ENCODE measurements at places on chromosomes 3 and 15. TPM values are rescaled to one million over a fixed set of nuclear protein-coding genes. Genes with fewer than 3 reads are reported as not detected.

DNA sequence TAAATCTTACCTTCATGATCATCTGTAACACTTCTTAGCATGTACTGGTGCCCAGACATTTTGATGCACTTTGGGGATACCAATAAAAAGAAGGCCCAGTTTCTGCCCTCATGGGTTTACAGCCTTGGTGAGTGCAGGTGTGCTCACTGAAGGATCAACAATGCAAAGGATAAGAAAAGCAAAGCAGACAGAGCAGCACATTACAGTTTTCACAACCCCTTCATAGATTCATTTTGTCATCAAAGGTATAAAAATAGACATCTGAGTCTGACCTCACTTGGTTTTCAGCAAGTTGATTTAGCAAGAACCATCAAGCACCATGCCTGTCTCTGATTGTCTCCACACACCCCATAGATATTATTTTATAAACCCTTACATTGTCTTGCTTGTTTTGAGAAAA, 77.6 kb downstream of the BFSP2 start:
- DNase-seq, result no peak

DNA sequence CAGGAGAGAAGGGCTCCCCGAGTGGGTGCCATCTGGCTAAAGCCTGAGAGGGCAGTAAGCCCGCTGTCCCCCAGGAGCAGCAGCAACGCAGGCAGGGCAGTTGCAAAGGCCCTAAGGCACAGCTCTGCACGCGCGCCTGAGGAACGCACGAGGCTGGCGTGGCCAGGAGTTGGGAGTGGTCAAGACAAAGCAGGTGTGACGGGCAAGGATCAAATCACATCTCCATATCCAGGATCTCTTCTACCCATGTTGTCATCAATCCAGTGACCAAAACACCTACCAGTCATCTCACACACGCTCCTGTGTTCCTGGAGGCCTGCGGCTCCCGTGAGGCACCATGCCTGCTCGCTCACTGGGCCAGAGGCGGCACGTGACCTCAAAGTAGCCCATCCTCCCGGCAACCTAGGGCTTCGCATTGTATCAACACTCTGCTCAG, 59.5 kb downstream of the ERC2 start:
- no peak for DNase-seq

- peak; percentile 74 for DNase-seq
Measured at GRCh38 chr3:134374791-134375581, 739 bp upstream of the AMOTL2 start.

The TERC gene
- total RNA-seq, result not detected

DNA sequence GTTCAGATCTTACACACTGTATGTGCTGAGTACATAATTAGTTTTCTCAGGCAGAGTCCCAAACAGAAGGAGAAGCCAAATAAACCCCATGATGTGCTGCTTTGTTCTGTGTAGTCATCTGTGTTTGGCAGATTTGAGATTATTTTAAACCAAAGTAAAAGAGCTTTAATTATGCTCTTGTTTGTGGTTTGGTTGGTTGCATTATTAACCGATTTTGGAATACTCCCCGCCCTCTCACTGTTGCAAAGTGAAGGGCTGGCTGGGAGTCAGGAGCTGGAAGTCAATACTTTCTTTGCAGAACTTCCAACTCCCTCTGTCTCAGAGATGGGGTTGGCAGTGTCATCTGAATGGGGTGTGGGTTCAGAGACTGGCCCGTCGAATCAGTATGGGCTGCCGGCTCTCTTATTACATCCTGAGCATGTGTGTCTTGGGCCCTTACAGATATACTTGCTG, 34.4 kb downstream of the SLCO3A1 start:
- DNase-seq, result peak; percentile 36

The CLRN1 gene
- total RNA-seq, result not detected

GRCh38 chr3:11776346-11776745, 70.3 kb downstream of the TAMM41 start:
- DNase-seq, result peak; percentile 12

DNA sequence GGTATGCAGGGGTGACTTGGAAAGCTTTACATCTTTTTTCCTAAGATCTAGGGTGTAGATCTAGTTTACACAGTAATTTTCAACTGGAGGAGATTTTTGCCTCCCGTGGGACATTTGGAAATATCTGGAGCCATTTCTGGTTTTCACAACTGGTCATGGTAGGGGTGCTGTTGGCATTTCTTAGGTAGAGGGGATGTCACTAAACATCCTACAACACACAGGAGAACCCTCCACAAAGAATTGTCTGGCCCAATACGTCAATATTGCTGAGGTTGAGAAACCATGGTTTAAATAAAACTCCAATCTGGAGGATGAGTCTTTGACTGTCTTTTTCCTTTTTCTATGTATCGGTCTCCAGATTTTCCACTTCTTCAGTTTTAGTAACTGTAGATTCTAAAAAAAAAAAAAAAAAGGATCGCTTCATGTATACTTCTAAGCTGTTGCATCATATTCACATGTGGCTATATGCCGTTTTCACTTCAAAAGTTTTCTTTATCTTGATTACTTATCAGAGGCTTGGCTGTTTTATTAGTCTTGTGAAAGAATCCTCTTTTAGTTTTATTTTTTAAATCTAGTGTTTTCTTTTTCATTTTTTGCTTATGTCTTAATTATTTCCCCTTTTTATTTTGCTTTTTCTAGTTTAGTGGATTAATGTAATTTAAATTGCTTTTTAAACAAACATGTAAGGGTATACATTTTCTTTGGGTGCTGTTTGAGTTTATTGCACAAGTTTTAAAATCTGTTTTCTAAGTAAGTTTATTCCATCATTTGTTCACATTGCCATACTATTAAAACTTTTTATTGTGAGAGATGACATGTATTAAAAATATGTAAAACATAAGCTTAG, 21.2 kb downstream of the UBE2Q2 start:
- DNase-seq, result no peak

DNA sequence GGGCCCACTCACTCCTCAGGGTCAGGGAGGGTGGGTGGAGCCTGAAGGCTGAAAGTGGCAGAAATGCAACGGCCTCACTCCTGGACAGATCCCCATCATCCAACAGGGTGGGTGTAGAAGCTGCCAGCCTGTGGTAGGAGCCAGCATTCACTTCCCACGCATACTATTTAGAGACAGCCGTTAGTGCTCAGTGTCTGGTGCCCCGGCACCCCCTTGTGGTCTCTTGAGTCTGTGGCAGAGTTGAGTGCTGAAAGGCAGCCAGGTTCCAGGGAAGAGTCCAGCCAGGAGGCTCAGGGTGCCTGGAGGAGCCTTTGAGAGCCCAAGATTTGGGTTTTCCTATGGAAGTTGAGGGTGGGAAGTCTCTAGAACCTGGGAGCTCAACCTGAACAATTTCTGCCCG, 2.1 kb upstream of the GNAT1 start:
- DNase-seq, result peak; percentile 60

The VGLL3 gene
- 26.5 TPM for total RNA-seq

- peak; percentile 34 for DNase-seq
Measured at GRCh38 chr15:96421178-96421601, 90.7 kb downstream of the NR2F2 start.

GRCh38 chr15:71444866-71445590, 329.8 kb downstream of the THSD4 start:
- DNase-seq, result peak; percentile 96

GRCh38 chr3:5540532-5540931, 353.0 kb downstream of the EDEM1 start:
- DNase-seq, result no peak

The SPESP1 gene
- total RNA-seq, result 9.2 TPM
